Jurkat, Clone E6-1 (cell line): ENCODE measurements at places on chromosomes 7 and 10.

GRCh38 chr7:22841954-22842353, 19.3 kb upstream of the TOMM7 start:
- no peak for DNase-seq

DNA sequence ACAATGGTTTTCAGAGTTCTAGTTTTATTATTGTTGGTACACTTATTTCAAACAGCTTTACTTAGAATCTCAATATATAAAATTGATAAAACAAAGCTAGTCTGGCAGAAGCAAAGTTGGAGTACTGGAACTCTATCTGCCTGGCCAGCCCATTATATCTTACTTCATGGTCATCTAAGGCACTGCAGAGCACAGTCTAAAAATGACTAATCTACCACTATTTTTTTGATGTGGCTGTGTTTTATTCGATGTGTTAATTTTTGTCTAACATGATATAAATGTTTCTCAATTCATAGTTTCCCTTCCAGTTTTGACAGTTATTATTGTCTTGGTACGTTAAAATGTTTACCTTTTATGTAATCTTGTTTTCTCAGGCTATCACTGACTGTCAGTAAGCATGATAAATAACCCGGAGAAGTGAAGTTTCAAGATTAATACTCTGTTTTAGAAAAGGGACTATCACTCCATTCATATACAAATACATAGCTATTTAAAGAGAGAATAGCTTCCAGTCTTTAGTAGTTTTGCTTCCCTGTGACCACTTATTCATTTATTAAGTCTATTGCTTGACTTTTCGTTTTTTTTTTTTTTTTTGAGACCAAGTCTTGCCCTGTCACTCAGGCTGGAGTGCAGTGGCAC, 60.6 kb upstream of the CSTF2T start:
- no peak for DNase-seq

GRCh38 chr7:30281791-30282190, 2.6 kb upstream of the ZNRF2 start:
- DNase-seq, result no peak

GRCh38 chr7:55642266-55642665, 70.0 kb upstream of the VOPP1 start:
- no peak for DNase-seq

DNA sequence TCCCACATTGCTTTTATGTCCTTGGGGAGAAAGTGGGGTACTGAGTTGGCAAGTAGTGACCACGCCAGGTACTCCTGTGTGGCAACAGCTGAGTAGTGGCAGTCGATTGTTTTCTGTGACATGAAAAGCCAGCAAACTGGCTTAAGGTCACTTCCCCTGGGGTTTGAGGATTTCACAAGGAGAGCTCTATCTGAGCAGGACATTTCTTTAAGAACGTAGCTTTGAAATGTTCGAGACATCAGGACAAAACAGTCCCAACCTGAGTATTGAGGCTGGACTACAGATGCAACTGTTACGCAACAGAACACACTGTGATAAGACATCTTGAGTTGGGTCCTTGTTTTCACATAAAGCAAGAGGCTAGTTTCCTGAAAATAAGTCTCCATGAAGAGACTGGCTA, 146.7 kb upstream of the KLF14 start:
- DNase-seq, result no peak

- no peak for DNase-seq
These were observed 78.6 kb upstream of the ARMC3 start for GRCh38 chr10:22849077-22849805.

DNA sequence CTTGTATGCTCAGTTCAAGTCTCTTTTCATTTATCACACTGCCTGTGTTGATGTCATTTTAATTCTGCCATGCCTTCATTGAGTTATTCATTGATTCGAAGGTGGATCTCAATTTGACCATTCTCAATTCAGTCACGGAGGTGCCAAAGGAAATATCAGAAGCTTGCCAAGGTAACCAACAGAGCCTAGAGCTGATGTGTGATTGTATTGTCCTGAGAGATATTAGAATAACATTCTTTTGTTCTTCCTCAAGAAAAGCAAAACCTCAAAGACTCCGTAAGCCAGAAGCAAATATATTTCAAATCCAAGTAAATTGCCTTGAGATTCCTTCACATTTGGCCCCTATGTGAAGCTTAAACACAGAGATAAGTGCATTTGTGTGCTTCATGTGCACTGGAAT, 345.3 kb downstream of the CXCL12 start:
- DNase-seq, result no peak

DNA sequence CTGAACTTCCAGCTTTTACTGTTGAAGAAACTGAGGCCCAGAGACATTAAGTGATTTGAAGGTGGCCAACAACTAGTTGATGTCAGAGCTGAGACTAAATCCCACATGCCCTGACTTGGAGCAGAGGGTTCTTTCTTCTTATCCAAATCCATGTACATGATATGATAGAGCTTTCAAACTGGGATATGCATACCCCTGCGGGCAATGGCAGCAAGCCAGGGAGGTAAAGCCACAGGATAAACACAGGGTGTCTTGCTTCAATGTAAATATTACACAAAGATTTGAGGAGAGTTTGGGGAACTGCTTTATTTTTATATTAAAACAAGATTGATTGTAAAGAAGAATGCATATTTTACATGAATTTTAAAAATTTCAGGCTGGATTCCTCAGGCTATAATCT, 2.3 kb upstream of the LRRC72 start:
- no peak for DNase-seq

DNA sequence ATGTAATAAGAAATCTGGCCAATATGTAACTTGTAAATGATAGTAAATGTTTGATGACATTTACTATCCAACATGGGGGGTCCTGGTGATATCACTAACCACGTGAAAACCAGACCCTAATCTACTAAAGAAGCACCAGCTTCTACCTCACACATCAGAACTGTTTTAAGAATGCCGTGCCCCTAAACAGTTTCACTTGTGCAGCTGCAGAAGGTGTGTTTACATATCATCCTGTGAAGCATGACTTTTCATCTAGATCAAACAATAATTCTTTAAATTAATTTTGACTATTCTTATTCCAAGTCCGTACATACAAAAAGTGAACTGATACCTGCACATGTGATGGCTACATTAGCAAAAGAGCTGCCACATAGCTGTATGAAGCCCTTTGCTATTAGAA, 61.0 kb downstream of the STEAP1B start:
- DNase-seq, result no peak

DNA sequence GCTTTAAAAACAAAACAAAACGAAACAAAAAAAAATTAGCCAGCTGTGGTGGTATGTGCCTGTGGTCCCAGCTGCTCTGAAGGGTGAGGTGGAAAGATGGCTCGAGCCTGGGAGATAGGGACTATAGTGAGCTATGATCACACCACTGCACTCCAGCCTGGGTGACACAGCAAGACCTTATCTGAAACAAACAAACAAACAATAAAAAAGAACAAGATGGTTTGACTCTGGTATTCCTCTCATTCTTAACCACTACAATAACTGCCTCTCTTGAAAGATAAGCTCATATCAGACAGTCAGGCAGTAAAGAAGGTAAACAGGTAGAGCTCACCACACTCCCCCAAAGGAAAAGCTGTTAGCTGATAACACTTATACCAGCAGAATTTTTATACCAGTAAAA, 14.1 kb upstream of the DUSP5 start:
- DNase-seq, result no peak

DNA sequence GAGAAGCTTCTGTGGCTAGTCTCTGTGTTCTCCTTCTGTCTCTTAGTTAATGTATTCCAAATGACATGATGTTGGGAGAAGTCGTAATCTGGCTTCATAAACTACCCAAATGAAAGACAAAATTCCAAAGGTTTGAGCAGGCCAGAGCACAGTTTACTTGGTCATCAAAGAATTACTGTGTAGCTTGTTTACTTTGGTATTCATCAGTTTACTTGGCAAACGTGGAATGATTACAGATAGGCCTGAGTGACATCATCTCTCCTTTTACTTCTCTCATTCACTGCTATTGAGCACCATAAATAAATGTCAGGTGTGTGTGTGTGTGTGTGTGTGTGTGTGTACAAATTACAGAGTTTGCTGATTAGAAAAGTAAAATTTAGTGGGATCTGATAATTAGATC, 327.3 kb downstream of the PHTF2 start:
- no peak for DNase-seq

DNA sequence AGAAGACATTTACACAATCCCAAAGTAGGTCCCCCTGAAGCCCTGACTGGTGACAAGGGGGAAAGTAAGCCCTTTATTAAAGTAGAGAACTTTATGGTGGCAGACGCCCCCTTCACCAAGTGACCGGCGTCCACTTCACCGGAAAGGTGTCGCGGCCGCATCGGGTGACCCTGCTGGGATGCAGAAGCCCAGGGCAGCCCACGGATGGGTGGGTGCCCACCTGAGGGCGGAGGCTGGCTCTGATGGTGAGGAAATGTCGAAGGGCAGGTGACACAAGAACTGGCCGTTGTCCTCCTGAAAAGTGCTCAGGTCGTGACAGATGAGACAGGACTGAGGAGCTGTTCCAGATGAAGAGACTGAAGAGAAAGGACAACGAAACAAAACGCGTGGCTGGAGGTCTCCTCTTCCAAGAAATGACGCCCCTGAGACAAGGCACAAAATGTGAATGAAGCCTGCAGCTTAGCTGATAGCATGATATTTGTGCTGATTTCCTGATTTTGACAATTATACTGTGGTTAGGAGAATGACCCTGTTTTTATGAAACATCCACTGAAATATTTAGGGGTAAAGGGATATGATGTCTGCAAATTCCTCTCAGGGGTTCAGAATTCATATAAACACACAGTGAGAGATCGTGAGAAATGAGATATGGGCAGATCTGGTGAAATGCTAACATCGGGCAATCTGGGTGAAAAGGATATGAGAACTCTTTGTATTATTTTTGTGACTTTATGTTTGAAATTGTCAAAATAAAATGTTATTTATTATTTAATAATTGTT, 123.9 kb downstream of the PRKAG2 start:
- no peak for DNase-seq

DNA sequence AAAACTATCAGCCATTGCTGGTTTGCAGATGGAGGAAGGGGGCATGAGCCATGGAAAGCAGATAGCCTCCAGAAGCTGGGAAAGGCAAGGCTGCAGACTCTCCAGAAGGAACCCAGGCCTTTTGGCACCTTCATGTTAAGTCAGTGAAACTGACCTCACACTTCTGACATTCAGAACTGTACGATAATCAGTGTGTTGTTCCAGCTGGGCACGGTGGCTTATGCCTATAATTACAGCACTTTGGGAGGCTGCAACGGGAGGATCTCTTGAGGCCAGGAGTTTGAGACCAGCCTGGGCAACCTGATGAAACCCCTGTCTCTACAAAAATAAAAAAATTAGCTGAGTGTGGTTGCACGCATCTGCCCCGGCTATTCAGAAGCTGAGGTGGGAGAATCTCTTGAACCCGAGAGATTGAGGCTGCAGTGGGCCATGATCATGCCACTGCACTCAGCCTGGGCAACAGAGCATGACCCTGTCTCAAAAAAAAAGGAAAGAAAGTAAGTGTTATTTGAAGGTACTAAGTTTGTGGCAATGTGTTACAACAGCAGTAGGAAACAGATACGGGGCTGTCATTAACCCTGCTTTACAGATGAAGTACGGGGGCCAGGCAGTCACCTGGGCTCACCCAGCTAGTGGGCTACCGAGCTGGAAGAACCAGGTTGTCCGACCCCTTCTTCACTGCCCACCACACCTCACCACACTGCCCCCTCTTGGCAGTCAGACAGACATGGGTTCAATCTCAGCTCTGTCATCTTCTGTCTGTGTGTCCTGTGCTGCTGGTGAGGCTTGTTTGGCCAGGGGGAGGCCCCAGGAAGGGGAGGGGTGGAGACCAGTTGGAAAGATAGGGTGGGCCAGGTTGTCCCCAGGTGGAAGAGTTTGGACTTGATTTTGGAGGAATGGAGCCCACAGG, 18.3 kb downstream of the CHST3 start:
- no peak for DNase-seq

GRCh38 chr7:77199013-77199966, at the start of gene FGL2:
TSS of gene FGL2 (minus strand) at chr7:77199819. CDS start at chr7:77199793, 26 bp downstream.
- DNase-seq, result peak; percentile 40

DNA sequence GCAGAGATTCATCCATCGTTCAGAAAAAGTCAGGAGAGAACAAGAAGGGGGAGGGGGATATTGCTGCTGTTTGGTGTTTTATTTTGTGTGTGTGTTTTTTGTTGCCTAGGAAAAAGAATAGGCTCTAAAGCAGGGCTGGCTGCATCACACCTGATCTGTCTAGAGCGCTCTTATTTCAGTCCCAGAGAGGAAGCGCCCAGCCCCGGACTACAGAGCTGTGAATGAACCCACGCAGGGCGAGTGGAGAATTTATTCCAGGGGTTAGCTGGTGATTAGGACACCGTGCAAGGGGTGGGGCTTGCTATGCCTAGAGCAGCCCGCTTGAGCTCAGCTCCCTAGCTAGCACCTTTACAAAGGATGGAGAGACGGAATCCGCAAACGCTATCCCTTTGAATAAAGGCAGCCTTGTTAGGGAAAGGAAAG, 621 bp upstream of the FAM13C start:
- DNase-seq, result no peak

- no peak for DNase-seq
These were observed 95.1 kb upstream of the FZD1 start for GRCh38 chr7:91168871-91169829.

- no peak for DNase-seq
These were observed 34.3 kb upstream of the ADAM12 start for GRCh38 chr10:126422567-126422966.

DNA sequence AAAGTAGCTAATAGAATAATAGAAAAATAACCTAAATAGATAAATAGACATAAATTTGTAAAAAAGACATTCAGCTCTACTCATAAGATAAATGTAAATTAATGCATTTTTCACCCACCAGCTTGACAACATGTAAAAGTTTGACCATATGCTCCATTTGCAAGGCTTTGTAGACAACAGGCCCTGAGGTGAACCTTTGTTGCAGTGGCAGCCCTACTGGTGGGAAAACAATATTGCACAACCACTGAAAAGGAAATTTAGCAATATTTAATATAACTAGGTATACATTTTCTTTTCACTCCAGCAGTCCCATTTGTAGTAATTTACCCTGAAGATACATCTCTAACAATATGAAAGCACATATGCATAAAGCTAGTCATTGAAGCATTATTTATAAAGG, 39.0 kb upstream of the ADRA2A start:
- DNase-seq, result no peak

- DNase-seq, result no peak
These were observed 757.9 kb downstream of the GRID1 start for GRCh38 chr10:85608706-85609105.

- no peak for DNase-seq
These were observed 205.0 kb downstream of the DIP2C start for GRCh38 chr10:484441-484924.
